ENCODE measurements at places on chromosomes 13 and 19. TPM values are rescaled to one million over a fixed set of nuclear protein-coding genes. Genes with fewer than 3 reads are reported as not detected.

ACER1 gene
- not detected for total RNA-seq

CEACAM16 gene
- total RNA-seq, result not detected

TTC9B gene
- not detected for total RNA-seq

PROZ gene
- total RNA-seq, result not detected

FAM98C gene
- total RNA-seq, result 15.1 TPM

DNA sequence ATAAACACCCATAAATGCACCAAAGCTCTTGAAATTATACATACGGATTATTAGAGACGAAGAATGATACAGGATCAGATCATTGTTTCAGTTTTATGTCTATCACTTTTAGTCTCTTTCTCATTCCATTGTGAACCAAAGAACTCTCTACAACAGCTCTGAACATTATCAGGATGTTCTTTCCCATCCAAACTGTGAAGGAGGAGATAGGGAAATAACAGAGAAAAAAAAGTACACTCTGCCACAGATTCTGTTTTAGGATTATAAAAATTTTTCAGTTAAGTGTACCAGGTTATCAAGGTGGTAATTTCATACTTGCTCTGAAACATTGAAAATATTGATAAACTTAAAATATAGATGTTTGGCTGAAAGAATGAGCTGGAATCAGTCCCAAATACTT is 270.9 kb downstream of the MZT1 start:
- no peak for DNase-seq

- DNase-seq, result no peak
Observed at GRCh38 chr13:108787700-108788414, 158.4 kb downstream of the MYO16 start.

DNA sequence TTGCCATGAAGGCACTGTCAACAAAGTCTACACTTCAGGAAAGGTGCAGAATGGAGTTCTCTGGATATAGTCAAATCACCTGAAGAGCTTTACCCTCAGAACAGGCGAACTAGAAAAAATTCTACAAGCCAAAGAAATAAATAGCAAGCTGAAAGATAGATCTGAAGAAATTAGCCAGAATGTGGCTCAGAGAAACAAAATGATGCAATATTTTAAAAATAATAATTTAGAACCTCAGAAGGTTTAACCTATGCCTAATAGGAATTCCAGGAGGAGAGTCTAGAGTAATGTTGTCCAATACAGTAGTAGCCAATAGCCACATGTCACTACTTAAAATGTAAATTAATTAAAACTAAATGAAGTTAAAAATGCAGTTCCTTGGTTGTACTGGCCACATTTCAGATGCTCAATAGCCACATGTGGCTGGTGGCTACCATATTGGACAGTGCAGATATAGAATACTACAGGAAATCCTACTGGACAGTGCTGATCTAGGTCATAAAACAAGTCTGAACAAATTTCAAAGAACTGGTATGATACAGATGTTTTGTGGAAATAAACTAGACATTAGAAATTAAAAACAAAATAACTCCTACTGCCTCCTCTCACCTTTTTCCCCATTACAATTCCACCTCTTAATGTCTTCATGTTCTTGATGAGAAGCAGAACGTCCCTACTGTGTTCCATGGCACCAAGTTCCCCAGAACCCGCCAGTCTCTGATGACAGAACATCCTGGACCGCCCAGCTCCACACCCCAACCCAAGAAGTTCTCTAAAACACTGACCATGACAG is 679 bp upstream of the CDADC1 start:
- no peak for DNase-seq

DNA sequence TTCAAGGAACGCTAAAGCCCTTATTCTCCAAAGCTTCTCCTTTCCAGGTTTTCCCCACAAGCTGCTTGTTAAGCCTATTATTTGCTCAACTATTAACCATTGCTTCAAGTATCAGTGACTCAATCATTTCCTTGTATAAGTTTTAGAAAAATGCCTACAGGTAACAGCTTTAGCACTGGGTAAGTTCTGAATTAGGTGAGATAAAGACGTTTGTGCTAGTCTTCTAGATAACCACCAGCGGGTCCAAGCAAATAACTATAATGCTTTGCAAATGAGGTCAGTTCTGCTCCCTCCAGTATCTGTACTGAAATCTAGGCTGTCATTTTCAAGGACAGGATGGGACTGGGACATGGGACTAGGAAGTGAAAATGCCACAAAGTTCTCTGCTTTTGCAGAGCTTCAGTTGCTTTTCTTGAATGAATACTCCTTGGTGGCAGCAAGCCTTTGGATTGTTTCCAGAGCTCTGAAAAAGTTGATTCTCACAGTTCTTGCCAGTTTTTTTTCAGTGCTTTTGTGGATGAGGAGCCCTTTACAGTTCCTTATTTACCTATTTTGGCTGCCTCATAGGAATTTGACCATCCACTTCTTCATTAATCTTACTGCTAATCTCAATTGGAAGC is 1487.7 kb downstream of the EFNB2 start:
- DNase-seq, result no peak

- no peak for DNase-seq
Observed at GRCh38 chr19:33752945-33753344, 43.7 kb upstream of the KCTD15 start.

DNA sequence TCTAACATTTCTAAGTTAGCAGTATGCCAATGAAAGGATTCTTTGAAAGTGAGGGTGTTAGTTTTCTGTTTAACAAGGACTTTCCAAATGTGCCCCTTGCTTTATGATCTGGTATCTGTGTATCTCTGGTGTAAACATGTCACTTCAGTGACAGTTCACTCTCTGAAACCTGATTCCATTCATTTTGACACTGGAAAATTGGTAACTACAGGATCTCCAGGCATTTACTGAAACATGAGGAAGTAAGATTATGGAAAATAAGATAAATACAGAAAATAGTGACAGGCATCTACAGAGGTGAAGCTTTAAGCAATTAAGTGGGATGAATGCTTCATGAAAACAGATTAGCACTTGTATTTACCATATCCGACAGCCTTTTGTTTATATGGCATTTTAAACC is 101.6 kb upstream of the MYO16 start:
- no peak for DNase-seq

- DNase-seq, result no peak
Observed at GRCh38 chr13:100694722-100695508, 20.3 kb upstream of the TMTC4 start.

GRCh38 chr19:44512326-44513298 is 12.3 kb upstream of the ZNF180 start:
- DNase-seq, result no peak

- no peak for DNase-seq
Observed at GRCh38 chr13:99265162-99265800, 7.1 kb upstream of the GPR18 start.

- DNase-seq, result no peak
Observed at GRCh38 chr13:95861296-95861695, 184.4 kb downstream of the DNAJC3 start.

- no peak for DNase-seq
Observed at GRCh38 chr19:3289971-3290569, 65.6 kb downstream of the CELF5 start.

DNA sequence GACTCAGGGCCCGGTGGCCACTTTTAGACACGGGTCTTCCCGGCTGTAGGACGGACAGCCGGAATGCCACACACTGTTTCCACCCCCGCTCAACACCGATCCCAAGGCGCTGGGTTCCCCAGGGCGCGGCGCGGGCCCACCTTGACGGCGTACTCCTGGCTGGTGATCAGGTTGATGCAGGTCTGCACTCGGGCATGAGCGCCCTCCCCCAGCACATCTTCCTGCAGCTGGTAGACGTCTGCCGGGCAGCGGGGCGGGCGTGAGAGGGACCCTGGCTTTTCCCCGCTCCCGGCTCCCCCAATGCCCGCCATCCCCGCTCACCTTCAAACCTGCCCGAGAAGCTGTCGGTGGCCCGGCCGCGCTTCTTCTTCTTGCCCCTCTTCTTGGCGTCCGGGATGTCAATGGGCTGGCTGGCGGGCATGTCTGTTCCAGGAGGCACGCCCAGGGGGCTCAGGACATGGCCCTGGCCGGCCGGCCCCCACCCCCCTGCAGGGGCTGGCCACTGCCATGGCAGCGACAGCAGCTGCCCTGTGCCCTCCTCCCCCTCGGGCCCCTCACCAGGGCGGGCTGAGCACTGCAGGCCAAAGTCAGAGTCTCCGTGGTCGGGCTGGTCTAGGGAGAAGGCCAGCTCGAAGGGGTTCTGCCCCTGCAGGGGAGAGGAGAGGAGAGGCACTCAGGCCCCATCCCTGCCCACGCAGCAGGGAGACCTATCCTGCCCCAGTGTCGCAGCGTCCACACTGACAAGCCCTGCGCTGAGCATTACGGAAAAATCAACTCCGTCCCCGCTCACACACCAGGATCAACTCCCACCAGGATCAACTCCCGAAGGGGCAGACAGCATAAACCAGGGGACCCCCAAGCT is 4.8 kb downstream of the MKNK2 start:
- DNase-seq, result no peak

- no peak for DNase-seq
Observed at GRCh38 chr13:107217251-107217650, 649.3 kb upstream of the ARGLU1 start.

Measured in Right ventricle myocardium inferior (tissue), 1 donor.